Immature natural killer cell (primary cell): ENCODE measurements at places on chromosomes 5 and 9. TPM values are rescaled to one million over a fixed set of nuclear protein-coding genes. Genes with fewer than 3 reads are reported as not detected.

Gene PDCD1LG2
- 0.09 TPM for polyA plus RNA-seq

DNA sequence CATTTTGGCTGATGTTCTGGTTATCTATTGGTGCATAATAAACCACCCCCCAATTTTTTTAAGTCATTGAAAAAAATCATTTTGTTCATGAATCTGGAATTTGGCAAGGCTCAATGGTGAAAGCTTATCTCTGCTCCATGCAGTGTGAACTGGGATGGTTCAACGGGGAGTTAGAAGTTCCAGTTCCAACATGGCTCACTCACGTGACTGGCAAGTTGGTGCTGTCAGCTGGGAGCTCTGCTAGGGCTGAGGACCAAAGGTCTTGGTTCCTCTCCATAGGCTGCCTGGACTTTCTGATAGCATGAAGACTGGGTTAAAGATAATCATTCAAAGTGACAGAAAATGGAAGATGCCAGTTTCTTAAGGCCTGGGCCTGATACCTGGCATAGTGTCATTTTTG is 3.1 kb upstream of the SPATA24 start:
- H3K27me3 ChIP-seq: peaks cover 4% of the 10 kb centered on the region
- H3K4me3 ChIP-seq: no peak overlapping the region
- DNase-seq: no peak
- peaks cover 22% of the 10 kb centered on the region for H3K4me1 ChIP-seq
- H3K36me3 ChIP-seq: no peaks in the 10 kb centered on the region

GRCh38 chr5:16855898-16856297 is 80.2 kb downstream of the MYO10 start:
- no peaks in the 10 kb centered on the region for H3K36me3 ChIP-seq
- H3K4me3 ChIP-seq: no peak overlapping the region
- peaks cover 2% of the 10 kb centered on the region for H3K27me3 ChIP-seq
- no peak for DNase-seq

DNA sequence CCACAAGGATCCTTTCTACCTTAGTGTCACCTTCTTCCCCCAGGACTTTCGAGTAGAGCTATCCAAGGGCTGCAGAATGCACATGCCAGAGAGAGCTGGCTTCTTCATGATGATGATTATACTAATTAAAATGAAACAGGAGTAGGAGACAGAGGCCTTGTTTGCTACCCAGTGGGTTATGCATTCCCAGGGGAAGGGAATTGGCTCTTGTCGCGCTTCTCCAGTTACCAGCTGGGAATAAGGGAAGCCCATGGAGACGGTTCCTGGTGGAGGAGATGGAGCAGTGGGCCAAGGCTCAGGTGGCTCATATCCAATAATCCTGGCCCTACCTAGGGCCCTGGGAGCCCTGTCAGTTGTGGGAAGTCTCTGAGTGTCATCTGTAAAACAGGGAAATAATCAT is 65.1 kb downstream of the WWC1 start:
- H3K36me3 ChIP-seq: no peaks in the 10 kb centered on the region
- DNase-seq: no peak
- H3K27me3 ChIP-seq: no peaks in the 10 kb centered on the region

- H3K27ac ChIP-seq: no peak overlapping the region
- no peak overlapping the region for H3K4me3 ChIP-seq
- H3K4me1 ChIP-seq: no peaks in the 10 kb centered on the region
- no peak for DNase-seq
Measured at GRCh38 chr5:92421942-92422341, 1038.8 kb upstream of the ARRDC3 start.

Gene PGM5
- not detected for polyA plus RNA-seq

DNA sequence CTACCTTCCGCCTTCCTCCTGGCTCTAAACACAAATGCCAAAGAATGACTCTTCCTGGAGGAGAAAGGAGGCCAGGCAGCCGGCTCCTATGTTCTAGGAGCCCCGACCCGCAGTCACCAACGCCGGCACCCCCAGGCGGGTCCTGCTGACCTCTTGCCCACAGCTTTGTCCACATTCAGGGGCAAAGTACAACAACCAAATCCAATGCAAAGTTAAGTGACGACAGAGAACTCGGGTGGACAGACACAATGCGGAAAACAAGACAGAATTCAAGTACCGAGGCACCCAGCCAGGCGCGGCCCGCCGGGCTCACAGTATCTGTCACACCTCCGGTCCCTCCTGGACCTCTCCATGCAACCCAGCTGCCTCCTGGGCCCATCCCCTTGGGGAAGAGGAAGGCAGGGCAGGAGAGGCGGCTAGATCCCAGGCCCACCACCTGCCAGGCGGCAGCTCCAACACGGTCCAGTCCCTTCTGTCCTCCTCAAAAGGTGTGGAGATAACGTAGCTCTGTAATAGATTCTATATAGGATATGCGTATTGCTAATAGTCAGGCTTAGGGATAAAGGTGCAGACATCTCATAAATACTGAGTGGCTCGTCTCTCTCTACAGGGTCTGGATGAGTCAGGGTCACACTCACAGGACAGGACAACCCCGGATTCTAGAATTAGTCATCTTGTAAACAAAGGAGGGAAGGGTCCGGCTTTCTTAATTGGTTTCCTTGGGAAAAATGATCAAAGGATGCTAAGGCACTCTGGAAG is 46.9 kb upstream of the UBAC1 start:
- H3K27ac ChIP-seq: no peak overlapping the region
- H3K4me1 ChIP-seq: no peaks in the 10 kb centered on the region
- H3K4me3 ChIP-seq: no peak overlapping the region
- peaks cover 4% of the 10 kb centered on the region for H3K27me3 ChIP-seq

DNA sequence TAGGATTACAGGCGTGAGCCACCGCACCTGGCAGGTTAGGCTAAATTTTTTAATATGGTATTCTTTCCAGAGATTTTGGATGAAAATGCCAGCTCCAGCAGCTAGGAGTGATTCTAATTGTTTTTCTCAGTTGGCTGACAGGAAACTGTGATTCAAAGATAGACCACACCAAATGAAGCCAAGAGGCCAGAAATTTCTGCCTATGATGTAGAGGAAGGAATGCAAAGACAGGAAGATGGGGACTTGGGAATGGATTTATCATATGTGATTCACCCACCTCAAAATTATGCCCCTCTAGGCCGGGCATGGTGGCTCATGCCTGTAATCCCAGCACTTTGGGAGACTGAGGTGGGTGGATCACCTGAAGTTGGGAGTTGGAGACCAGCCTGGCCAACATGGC is 53.3 kb downstream of the UGCG start:
- no peak for DNase-seq
- H3K27me3 ChIP-seq: no peaks in the 10 kb centered on the region
- H3K27ac ChIP-seq: no peak overlapping the region
- no peak overlapping the region for H3K4me3 ChIP-seq

DNA sequence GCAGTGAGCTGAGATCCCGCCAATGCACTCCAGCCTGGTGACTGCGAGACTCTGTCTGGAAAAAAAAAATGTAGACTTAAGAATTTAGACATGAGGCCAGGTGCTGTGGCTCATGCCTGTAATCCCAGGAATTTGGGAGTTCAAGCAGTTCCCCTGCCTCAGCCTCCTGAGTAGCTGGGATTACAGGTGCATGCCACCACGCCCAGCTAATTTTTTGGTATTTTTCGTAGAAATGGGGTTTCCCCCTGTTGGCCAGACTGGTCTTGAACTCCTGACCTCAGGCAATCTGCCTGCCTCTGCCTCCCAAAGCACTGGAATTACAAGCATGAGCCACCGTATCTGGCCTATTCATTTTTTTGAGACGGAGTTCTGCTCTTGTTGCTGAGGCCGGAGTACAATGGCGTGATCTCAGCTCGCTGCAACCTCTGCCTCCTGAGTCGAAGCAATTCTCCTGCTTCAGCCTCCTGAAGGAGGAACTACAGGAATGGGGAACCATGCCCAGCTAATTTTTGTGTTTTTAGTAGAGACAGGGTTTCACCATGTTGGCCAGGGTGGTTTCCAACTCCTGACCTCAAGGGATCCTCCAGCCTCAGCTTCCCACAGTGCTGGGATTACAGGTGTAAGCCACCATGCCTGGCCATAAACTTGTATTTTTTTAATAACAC is 14.0 kb downstream of the DDX46 start:
- no peak overlapping the region for H3K27ac ChIP-seq
- no peaks in the 10 kb centered on the region for H3K4me1 ChIP-seq
- no peaks in the 10 kb centered on the region for H3K27me3 ChIP-seq
- H3K4me3 ChIP-seq: no peak overlapping the region
- no peak for DNase-seq

- H3K4me1 ChIP-seq: no peaks in the 10 kb centered on the region
- H3K27me3 ChIP-seq: peaks cover 1% of the 10 kb centered on the region
- no peak for DNase-seq
Measured at GRCh38 chr9:89879276-89879675, 274.5 kb downstream of the GADD45G start.

Gene LAMC3
- not detected for polyA plus RNA-seq

- H3K4me3 ChIP-seq: no peak overlapping the region
- no peaks in the 10 kb centered on the region for H3K4me1 ChIP-seq
- no peak overlapping the region for H3K27ac ChIP-seq
- DNase-seq: no peak
- peaks cover 4% of the 10 kb centered on the region for H3K36me3 ChIP-seq
Measured at GRCh38 chr5:114387433-114387832, 25.6 kb downstream of the KCNN2 start.

DNA sequence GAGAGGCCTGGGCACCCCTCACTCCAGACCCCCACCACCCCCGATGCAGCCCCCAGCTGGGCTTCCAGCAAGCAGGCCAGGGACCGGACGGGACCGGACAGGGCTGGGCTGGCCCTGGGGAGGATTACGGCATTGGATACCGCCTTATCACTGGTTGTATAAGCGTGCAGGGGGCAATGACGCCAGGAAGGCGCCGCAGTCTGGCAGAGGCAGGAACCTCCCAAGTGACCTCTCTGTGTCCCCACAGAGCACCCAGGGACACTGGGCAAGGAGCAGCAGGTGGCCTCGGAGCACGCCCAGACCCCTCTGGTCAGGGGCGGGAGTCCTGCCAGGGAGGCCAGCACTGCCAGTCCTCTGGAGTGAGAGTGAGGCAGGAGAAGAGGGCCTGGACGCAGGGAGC is 723 bp upstream of the LCN15 start:
- H3K36me3 ChIP-seq: no peaks in the 10 kb centered on the region
- H3K27me3 ChIP-seq: no peaks in the 10 kb centered on the region
- H3K27ac ChIP-seq: no peak overlapping the region
- H3K4me3 ChIP-seq: no peak overlapping the region

GRCh38 chr9:124863371-124863871 is 1.5 kb downstream of the ARPC5L start:
- H3K4me1 ChIP-seq: peaks cover 61% of the 10 kb centered on the region
- no peak for DNase-seq
- peak overlapping the region; percentile 50 for H3K4me3 ChIP-seq
- H3K36me3 ChIP-seq: peaks cover 5% of the 10 kb centered on the region

DNA sequence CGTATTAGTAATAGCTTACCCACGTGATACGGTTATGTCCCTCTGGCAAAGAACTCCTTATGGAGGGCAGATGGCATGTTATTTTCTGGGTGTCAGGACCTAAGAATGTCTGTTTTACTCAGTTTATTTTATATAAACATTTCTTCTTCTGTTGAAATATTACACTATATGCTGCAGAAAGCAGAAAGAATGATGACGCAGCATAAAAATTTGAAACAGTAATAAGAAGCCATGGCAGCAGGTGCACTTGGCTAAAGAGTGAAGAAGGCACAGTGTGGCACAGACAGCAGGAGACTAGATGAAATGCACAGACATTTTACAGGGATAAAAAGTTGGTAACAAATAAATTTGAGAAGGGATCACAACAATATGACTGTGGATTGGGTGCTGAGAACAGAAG is 46.3 kb upstream of the CDH10 start:
- no peak overlapping the region for H3K27ac ChIP-seq
- no peaks in the 10 kb centered on the region for H3K27me3 ChIP-seq
- no peaks in the 10 kb centered on the region for H3K36me3 ChIP-seq
- DNase-seq: no peak
- no peaks in the 10 kb centered on the region for H3K4me1 ChIP-seq

DNA sequence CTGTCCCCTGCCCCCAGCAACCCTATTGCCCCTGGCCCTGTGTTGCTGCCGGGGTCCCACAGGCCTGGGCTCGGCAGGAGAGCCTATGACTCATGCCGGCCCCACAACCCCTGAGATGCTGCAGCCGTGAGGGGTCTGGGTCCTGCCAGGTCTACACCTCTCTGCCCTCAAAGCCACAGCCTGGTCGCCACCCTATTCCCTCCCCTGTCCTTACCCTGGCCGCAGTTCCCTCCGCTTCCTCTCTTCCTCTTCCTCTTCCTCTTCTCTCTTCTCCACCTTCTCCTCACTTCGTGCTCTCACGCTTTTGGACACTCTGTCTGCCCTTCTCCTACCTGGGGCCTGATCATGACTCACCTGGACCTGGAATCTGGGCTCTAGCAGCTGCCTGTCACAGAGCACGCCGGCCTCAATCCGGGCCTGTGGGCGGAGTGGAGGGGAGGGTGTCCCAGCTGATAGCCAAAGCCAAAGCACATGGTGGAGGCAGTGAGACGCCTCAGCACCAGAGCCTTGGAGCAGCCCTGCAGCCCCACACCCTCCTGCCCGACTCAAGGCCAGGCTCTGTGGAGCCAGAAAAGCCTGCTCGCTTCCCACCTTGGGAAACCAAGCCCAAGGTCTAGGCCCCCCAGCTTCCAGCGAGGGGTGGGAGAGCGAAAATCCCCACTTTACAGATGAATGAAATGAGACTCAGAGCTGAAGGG is 26.8 kb upstream of the CSF1R start:
- no peak overlapping the region for H3K4me3 ChIP-seq
- H3K36me3 ChIP-seq: no peaks in the 10 kb centered on the region
- DNase-seq: no peak
- H3K4me1 ChIP-seq: peaks cover 16% of the 10 kb centered on the region

Gene CDKN2A
- polyA plus RNA-seq: 2.6 TPM

Gene TNFSF15
- polyA plus RNA-seq: not detected

Gene OSMR
- not detected for polyA plus RNA-seq

Gene CLIC3
- 911 TPM for polyA plus RNA-seq

GRCh38 chr9:37433867-37434371 is 11.4 kb downstream of the GRHPR start:
- peaks cover 5% of the 10 kb centered on the region for H3K36me3 ChIP-seq
- no peak overlapping the region for H3K27ac ChIP-seq
- no peak overlapping the region for H3K4me3 ChIP-seq
- peaks cover 2% of the 10 kb centered on the region for H3K27me3 ChIP-seq
- H3K4me1 ChIP-seq: peaks cover 8% of the 10 kb centered on the region
- no peak for DNase-seq

DNA sequence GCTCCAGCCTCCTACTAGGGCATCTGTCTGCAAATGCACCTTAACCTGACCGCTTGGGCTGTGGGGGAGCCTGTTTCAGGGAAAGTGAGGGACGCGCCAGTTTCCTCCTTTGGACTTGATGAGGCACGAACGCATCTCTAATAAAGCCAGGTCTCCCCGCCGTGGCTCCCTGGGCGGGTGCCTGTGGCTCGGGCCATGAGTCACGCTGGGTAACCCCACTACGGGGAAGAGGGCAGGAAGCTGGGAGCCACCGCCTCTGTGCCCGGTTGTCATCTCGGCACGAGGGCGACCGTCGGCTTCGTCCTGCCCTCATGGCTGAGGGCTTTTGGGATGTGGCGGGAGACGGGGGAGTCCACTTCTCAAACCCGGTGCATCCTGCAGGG is 12.1 kb downstream of the NOTCH1 start:
- peak overlapping the region; percentile 95 for H3K27ac ChIP-seq
- DNase-seq: peak; percentile 62
- peaks cover 4% of the 10 kb centered on the region for H3K36me3 ChIP-seq

Gene SOHLH1
- not detected for polyA plus RNA-seq

- no peaks in the 10 kb centered on the region for H3K4me1 ChIP-seq
- DNase-seq: no peak
- H3K4me3 ChIP-seq: no peak overlapping the region
- no peaks in the 10 kb centered on the region for H3K36me3 ChIP-seq
- H3K27me3 ChIP-seq: peaks cover 2% of the 10 kb centered on the region
- H3K27ac ChIP-seq: peak overlapping the region; percentile 63
Measured at GRCh38 chr5:172477466-172477865, 23.1 kb upstream of the SH3PXD2B start.

- peak overlapping the region; percentile 36 for H3K27ac ChIP-seq
- H3K27me3 ChIP-seq: no peaks in the 10 kb centered on the region
- H3K36me3 ChIP-seq: peaks cover 37% of the 10 kb centered on the region
- DNase-seq: no peak
- H3K4me3 ChIP-seq: no peak overlapping the region
- peaks cover 25% of the 10 kb centered on the region for H3K4me1 ChIP-seq
Measured at GRCh38 chr5:123414974-123415373, 8.2 kb downstream of the CEP120 start.
